ENCODE measurements at places on chromosomes 12 and 14. TPM values are rescaled to one million over a fixed set of nuclear protein-coding genes. Genes with fewer than 3 reads are reported as not detected.

Gene C12orf54
- not detected for total RNA-seq

DNA sequence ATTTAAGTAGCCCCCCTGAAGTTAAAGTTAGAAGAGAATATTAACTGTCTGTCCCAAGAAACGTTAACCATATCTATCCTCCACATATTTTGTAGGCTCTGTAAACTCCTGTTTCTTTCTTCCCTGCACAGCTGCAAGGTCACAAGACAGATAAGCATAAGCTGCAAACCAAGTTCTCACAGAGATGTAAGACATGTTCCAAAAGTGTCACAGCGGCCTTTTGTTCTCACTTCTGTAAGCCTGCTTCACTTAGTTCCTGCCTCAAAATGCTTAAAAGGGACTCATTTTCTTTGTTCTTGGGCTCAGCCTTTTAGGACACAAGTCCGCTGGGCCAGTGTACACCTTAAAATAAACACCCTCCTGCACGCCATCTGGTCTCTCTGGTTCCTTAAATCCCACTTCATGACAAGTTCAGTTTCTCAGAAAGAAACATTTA is 3.2 kb downstream of the RNASE1 start:
- no peak for DNase-seq

GRCh38 chr12:124695861-124696260 is 128.4 kb upstream of the NCOR2 start:
- no peak for DNase-seq

- no peak for DNase-seq
These were observed 119.9 kb upstream of the LHX5 start for GRCh38 chr12:113591480-113591974.

- DNase-seq = no peak
These were observed 43.1 kb upstream of the ATF7IP start for GRCh38 chr12:14322403-14322802.

Gene SLCO1B1
- total RNA-seq = 0.32 TPM

Gene TMPO
- 207 TPM for total RNA-seq

Gene PDZRN4
- not detected for total RNA-seq

Gene CLEC2A
- total RNA-seq = not detected

- DNase-seq = no peak
These were observed 33.4 kb upstream of the CISTR start for GRCh38 chr12:53785161-53785560.

GRCh38 chr14:41606532-41607303 is at the start of gene LRFN5:
LRFN5 (plus strand) TSS chr14:41606876.
- DNase-seq = no peak

GRCh38 chr12:3461391-3461790 is 29.6 kb upstream of the PRMT8 start:
- DNase-seq = no peak

- no peak for DNase-seq
These were observed 130.4 kb downstream of the GRIP1 start for GRCh38 chr12:66548338-66549049.

DNA sequence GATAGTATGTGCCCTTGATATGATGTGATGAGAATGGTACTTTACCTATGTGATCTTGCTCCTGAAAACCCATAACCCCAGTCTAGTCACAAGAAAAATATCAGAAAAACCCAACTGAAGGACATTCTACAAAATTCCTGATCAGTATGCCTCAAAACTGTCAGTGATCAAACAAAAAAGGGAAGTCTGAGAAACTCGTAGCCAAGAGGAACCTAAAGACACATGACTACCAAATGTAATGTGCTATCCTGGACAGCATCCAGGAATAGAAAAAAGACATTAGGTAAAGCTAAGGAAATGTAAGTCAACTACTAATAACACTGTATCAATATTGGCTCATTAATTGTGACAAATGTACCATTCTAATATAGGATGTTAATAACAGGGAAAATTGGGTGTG is 4.1 kb upstream of the WIF1 start:
- DNase-seq = no peak

Gene FAM222A
- total RNA-seq = 3.7 TPM

Gene SCNN1A
- total RNA-seq = 118 TPM

- DNase-seq = no peak
These were observed 79.7 kb downstream of the KSR2 start for GRCh38 chr12:117889098-117889497.

DNA sequence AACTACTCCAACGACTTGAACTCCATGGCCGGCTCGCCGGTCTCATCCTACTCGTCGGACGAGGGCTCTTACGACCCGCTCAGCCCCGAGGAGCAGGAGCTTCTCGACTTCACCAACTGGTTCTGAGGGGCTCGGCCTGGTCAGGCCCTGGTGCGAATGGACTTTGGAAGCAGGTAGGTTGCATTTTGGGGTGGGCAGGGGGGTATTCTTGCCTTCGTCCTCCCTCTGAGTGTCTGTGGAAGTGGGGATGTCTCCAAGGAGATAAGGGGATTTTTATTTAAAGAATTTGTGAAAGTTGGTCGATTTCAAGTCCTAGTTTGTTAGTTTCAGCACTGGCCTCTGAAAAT is 1.3 kb downstream of the ASCL1 start:
- DNase-seq = no peak

Gene SPRING1
- total RNA-seq = 28.5 TPM

DNA sequence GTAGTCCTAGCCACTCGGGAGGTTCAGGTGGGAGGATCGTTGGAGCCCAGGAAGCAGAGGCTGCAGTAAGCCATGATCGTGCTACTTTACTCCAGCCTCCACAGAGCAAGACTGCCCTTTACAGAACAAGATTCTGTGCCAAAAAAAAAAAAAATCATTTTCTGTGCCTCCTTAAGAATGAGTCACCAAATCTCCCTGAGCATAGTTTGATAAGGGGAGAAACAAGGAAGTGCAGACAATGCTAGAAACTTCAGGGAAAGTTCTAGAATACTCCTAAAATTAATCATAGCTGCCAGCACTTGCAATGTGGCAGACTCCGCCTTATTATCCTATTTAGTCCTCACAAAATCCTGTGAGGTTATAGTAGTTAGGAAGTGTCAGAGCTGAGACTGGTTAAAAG is 74.5 kb downstream of the KCNK10 start:
- no peak for DNase-seq

DNA sequence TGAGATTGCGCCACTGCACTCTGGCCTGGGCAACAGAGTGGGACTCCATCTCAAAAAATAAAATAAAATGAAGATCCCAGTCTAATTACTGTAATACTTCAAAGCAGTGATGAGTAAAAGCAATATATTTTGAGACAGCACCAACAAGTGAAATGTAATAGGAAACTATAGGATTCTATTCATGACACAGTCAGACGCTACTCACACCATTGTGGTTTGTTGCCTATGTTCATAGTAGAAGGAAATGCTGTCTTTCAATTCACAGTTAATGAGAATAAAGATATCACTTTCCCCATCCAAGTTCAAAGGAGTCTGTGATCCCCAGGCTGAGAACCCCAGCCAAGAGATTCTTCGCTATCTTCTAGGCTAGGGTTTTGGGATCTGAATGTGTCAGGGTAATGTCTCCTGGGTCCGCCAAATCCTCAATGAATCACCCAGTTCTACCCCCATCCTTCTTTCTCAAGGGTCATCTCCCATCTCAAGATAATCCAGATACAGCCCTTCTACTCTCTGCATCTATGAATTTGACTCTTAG is 16.6 kb upstream of the DTX1 start:
- no peak for DNase-seq

Gene PZP
- not detected for total RNA-seq

Gene CABP1
- total RNA-seq = 0.84 TPM

- DNase-seq = no peak
These were observed 133.9 kb upstream of the RAP1B start for GRCh38 chr12:68476794-68477193.

Gene ADAMTS20
- total RNA-seq = not detected

DNA sequence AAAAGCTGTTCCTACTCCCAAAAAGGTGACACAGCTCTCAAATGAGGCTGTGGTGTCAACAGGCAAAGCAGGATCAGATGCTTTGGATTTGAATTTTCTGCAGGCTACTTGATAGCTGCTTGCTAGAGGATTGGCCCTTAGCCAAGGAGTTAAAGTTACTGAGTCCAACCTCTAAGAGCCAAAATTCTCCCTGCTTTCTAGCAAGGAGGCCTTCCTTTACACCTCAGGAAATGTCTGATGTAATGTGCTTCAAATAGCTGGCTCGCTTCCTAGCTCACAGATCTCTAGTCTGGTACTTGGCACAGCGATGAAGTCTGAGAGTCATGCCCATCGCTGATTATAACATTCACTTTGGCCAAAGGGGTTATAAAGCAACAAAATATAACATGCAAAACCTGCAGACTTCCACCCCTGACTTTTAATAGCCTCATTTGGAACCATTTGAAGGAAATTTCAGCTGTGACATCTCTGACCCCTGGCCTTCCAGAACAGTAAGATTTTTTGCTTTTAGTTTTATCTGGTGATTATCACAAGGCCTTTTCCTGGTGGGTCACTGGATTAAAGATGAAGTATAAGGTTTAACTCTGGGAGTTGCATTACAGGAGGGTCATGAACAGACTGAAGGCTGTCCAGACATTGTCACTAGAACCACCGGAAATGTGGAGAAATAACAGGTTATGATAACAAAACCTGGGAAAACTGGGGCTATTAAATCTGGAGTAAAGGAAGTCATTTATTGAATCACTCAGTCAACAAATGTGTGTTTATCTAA is 189.7 kb downstream of the EPS8 start:
- DNase-seq = no peak

Gene IL22
- total RNA-seq = not detected

DNA sequence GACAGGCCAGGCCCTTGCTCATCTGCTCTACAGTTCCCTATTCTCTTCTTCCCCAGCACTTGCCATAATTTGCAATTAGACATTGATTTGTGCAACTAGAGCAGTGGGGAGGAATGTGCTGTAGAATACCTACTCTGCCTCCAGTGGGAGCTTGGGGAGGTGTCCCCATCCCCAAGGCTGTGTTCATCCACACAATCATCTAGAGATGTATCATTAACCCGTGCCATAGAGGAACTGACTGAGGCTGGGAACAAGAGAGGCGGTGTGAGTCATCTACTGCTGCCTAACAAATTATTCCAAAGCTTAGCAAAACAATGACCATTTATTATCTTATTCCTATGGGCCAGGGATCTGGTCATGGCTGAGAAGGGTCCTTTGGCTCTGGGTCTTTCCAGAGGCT is 5.1 kb upstream of the OTUB2 start:
- DNase-seq = no peak

DNA sequence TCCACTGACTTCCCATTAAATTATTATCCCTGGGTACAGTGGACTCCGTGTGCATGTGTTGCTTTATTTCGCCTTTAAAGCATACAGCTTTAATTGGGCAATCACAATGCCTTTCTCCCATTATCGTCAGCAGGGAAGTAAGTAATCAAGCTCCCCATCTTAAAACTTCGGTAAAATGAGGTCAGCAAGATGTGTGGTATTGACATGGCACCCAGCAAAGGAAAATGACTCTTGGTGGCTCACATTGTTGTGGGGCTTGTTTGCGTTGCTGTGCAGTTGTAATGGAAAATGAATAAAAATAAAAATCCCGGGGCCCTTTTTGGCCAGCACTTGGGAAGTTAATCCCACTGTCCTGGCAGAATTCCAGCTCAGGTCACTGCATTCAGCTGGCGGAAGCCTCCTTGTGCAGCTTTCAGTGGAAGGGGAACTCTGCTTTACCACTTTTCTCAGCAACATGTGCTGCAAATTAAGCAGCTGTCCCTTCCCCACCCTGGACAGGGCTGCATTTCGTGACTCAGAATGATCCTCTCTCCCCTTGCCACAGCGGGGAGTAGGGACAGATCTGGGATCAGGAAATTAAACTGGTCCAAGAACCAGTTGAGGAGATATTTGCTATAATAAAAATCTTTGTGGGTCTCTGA is 13.9 kb upstream of the ATP2A2 start:
- DNase-seq = no peak

GRCh38 chr14:94656043-94656442 is 43.9 kb downstream of the SERPINA3 start:
- DNase-seq = no peak

Gene INHBC
- 0.20 TPM for total RNA-seq

- no peak for DNase-seq
These were observed 589.5 kb downstream of the NOVA1 start for GRCh38 chr14:26008290-26008689.

DNA sequence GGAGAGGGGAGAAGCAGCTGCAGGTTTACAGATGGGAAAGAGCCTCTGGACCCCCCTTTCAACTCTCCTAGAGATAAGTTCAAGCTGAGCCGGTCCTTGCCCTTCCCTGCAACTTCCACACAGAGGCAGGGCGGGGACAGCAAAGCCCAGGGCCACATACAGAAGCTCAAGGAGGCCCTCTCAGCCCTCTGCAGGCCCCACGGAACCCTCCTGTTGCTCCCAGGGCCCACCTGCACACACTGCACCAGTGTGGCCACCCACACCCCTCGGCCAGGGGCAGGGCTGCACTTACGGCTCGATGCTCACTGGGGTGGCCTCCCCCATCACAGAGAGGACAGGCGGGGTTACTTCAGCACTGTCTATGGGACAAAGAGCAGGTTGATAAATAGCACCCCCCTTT is 13.0 kb upstream of the PNMA1 start:
- DNase-seq = no peak

DNA sequence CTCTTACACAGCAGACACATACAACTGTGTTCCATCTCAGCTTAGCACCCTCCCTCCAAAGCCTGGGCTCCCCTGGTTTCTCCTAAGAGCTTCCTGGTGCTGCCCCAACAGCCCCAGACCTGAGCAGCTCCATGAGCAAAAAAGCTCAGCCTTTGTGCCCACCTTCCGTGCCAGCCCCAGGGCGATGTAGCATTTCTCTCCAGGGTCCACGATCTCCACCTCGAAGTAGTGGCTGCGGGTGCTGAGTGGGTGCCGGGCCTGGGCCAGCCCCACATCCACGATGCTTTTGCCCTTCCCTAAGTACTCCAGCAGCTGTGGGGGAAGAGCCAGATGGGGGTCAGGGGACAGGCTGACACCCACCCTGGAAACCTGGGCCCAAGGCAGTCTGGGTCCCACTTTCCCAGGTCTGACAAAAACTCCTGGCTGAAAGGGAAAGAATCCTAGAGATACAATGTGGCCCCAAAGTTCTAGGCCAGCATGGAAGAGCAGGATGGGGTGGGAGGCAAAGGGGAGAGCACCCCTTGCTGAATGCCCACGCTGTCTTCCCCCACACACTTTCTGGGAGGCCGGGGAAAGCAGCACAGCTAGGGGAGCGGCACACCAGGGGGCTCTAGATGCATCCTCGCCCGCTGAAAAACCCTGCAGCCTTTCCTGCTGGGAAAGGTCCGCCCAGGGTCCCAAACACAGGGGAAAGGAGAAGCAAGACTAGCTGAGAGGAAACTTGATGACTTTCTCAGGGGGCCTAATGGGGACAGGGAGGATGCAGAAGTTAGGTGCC is 11.0 kb downstream of the SPRYD3 start:
- DNase-seq = no peak

GRCh38 chr14:68363843-68364767 is 428.8 kb downstream of the ZFP36L1 start:
- no peak for DNase-seq

Gene CMKLR1
- total RNA-seq = 0.15 TPM

Gene CLECL1
- not detected for total RNA-seq

GRCh38 chr12:49741882-49742620 is 694 bp downstream of the TMBIM6 start:
- DNase-seq = peak; percentile 59

DNA sequence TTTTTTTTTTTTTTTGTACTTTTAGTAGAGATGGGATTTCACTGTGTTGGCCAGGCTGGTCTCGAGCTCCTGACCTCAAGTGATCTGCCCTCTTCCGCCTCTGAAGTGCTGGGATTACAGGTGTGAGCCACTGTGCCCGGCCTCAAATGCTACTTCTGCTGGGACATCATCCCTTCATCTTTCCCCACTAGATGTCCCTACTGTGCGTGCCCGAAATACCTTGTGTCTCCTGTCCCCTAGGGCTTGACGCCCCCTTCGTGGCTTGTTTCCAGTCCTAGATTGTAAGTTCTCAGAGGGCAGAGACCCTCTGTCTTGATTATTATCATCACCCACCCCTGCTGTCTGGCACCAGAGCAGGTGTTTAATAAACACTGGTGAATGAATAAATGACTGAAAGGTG is 14.9 kb downstream of the CCDC63 start:
- DNase-seq = no peak

All from HCT116 (cell line).